ENCODE measurements at places on chromosomes 3 and 15.

GRCh38 chr3:185992831-185993374, 55.1 kb upstream of the TRA2B start:
- DNase-seq, result no peak

DNA sequence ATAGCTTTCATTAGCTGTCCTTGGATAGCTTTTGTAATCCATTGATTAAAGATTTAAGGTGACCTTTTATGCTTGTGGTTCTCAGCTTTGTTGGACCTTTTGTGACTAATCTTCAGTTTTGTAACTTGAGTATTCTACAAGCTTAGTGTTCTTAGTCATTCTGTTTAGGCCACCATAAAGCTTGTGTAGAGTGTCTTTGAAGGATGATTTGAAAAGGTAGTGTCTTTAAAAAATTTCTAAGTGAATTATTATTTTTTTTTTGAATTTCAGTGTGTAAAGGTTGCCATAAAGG, 7.5 kb downstream of the MORF4L1 start:
- DNase-seq, result no peak

- no peak for DNase-seq
Observed at GRCh38 chr15:80536716-80537115, 132.5 kb downstream of the ARNT2 start.

- no peak for DNase-seq
Observed at GRCh38 chr15:56342653-56343052, 22.6 kb upstream of the TEX9 start.

DNA sequence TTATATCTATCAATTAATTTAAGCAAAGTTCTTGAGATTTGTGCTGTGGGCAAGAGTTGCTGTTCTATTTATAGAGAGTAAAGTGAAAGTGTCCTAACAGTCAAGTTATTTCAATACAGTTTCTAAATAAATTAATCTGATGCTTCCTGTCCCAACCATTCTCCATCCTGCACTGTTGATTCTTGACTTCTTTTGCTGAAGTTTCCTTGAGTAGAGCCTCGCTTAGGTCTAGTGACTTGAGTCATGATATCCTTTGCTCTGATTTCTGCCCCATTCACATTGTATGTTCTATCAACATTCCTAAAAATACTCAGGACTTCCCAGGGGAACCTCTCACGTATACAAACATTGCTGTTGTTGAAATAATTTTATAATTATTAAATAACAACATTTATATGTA, 498.4 kb upstream of the ALCAM start:
- no peak for DNase-seq

- no peak for DNase-seq
Observed at GRCh38 chr3:57061556-57061955, 1.1 kb downstream of the SPATA12 start.

DNA sequence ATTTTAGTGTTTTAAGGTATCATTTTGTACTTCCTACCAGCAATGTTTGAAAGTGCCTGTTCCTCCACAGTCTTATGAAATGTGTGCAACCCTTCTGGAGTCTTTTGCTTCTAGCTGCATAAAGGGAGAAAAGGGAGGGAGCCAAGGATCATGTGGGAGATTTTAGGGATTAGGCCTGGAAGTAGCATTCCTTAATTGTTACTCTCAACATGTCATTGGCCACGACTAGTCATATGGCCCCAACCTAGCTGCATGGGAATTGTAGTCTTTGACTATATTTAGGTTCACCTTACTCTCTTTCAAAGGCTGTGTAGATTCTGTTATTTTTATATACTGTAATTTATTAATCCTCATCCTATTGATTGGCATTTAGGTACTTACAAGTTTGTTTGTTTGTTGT, 14.9 kb downstream of the CRTAP start:
- DNase-seq, result no peak

DNA sequence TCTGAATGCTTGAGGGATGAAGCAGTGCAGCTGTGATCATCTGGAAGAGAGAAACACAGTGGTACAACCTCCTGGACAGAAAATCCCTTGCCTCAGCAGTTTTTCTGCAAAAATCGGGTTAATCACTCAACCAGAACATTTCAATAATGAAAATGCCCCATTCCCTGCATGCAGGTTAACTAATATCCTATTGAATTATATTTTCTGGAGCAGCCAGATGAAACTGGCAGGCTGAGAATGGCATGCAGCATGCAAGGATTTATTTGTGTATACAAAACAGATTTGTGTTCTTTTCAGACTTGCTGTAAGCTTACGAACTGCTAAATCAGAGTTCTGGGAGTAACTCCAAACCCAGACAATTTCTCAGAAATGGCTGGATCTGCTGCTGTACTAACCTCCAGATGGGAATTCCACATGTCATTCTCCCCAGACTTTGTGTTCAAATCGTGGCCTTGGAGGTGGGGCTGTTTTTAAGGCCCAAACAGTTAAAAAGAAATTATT, 39.1 kb downstream of the SLC9A9 start:
- DNase-seq, result no peak

DNA sequence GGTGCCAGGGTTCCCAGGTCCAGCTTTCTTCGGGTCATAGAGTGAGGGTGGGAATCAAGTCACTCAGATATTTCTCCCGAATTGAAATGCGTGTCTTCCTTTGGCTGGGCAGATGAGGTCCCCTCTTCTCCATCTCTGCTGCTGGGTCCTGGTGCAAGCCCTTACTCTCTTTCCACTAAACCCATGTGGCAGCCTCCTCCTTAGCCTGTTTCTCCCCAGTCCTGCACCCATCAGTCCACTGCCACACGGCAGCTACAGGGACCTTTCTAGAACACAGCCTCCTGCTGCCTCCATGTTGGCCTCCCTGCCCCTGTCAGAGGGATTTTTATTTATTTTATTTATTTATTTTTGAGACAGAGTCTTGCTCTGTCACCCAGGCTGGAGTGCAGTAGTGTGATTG, 237.4 kb upstream of the CTDSPL start:
- no peak for DNase-seq

DNA sequence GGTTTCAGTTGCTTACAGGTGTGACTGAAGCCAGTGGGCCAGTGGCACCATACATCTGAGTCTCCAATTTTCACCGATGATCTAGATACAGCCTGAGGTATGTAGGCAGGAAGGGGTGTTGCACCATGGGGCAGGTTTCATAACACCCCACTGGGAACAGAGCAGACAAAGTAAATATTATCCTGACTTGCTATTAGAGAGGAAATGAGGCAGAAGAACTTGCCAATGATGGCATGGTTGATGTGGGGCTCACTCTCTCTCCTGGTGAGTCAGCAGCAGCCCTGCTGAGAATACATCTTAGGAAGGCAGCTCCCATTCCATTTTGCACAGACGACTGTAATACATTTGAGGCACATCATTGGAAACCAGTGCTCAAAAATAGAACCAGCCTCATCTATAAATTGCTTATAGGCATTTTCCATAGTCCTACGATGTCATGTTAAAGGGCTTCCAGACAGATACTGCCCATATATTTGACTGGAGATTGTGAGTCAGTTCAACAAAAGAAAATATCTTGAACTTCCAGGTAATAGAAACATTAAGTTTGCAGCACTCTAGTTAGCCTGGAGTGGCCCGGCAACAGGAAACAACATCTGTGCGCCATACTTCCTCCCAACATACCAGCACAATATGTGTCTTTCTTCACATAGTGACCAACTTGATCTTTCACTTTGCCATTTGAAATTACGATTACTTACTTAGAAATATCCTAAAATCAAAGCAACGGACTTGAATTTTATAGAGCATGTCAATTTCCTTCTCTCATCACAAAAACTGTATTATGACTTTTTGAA, 175.5 kb downstream of the NECTIN3 start:
- no peak for DNase-seq

GRCh38 chr15:52257734-52258062, 37.9 kb downstream of the MYO5C start:
- no peak for DNase-seq

DNA sequence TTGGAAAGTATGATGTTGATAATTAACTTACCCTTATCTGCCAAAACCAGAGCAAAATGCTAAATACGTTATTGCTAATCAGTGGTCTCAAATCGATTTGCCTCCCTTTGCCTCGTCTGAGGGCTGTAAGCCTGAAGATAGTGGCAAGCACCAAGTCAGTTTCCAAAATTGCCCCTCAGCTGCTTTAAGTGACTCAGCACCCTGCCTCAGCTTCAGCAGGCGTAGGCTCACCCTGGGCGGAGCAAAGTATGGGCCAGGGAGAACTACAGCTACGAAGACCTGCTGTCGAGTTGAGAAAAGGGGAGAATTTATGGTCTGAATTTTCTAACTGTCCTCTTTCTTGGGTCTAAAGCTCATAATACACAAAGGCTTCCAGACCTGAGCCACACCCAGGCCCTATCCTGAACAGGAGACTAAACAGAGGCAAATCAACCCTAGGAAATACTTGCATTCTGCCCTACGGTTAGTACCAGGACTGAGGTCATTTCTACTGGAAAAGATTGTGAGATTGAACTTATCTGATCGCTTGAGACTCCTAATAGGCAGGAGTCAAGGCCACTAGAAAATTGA, 59.7 kb downstream of the DCUN1D1 start:
- no peak for DNase-seq

DNA sequence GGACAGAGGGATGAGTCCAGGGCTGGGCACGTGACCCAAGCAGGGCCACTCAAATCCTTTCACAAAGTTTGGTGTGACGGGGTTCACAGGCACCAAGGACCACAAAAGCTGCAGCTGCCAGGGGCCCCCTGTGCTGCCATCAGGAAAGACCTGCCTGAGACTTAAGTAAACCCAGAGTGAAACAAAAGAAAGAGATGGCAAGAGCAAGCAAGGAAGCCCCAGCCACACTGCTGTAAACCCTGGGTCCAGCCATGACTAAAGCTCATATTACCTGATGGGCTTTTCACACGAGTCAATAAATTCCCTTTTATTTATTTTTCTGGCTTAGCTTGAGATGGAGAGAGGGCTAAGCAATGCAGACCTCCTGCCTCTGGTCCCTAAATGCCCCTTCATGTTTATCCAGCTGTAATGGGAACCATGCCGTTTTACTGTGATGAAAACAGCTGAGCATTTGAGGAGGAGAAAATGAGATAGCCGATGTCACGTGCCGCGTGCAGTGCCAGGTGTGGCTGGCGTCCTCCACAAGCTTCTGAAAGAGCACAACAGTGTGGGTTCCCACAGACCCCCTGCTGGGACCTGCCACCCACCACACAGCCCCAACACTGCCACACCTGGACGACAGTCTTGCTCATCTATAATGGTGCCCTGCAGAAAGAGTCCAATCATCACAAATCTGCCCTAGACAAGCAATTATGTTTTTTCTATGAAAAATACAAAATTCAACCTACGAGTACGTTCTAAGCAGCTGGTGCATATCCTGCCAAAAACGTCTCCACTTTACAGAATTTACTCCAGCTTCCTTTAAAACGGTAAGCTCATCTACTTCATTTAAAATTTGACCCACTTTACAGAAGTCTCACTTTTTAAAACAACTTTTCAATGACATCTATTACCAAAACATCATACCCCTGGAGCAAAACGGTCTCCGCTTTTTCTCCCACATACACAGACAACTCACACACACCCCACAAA, 34.2 kb downstream of the ADAMTS17 start:
- no peak for DNase-seq

DNA sequence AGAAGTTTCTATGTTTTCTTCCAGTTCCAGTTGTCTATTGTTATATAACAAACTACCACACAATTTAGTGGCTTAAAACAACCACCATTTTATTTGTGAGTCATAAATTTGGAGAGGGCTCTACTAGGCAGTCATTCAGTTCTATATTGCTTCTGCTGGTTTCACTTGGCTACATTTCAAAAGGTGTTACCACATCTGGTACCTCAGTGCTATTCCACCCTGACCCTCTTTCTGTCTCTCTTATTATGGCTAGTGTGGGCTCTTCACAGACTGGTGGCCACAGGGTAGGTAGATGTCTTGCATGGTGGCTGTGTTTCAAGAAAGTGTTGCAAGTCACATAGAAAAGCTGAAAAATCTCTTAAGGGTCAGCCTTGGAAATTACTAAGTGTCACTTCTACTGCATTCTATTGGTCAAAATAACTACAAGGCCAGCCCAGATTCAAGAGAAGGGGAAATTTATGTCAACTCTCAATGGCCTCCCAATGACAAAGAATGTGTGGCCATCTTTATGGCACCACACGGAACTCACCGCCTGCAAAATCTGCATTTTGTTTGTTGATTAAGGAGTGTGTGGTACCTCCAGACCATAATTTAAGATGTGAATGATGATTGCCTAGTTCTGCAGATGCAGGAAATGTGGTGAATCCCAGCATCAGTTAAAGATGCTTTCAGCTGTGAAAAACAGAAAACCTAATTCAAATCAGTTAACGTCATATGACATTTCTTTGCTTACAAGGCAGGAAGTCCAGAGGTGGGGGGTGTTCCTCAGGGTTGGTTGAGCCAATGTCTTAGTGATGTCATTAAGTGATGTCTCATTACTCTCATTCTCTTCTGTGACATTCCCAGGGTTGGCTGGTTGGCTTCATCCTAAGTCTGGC, 105.8 kb upstream of the RASGRP1 start:
- peak; percentile 71 for DNase-seq

- DNase-seq, result no peak
Observed at GRCh38 chr3:195105841-195106417, 165.0 kb downstream of the XXYLT1 start.

DNA sequence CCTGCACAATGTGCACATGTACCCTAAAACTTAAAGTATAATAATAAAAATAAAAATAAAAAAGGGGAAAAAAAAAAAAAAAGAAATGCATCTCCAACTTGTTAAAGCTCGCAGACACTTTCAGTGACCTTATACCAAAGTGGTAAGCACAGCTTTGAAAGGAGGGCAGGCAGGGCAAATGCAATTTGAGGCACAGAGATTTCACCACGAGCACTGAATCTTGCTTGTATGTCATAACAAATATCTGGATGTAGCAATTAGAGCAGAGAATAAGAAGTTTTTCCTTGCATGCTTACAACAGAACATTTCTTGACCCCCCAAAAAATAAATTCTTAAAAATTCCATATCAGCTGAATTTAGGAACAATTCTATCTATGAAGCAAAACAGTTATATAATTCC, 66.5 kb downstream of the FBN1 start:
- DNase-seq, result no peak

DNA sequence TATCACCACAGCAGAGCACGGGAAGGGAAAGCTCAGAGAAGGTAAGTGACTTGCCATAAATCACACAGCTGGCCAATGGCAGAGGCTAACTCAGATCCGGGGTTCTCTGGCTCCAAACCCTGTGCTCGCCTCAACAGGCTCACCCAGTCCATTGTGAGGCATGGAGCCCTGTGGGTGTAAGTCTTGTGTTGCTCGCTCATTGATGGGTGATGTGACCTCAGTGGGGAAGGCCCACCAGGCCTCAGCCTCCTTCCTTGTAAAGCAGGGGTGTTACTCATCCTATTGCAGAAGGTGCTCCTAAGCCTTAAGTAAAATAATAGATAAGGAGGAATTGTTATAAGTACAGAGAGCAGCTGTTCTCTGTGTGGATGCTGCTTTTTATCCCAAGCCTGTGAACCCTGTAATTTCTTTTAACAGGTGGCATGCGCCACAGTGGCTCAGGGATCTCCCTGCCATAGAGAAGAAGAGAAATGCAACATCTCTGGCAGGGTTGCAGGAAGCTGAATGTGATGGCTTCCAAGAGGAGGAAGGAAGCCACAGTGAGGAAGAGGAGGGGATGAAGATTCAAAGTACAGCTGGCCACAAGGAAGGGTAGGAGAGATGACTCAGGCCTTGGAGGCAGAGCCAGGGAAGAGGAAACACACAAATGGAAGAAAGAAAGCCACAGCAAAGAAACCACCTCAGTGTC, 30.9 kb upstream of the SPSB4 start:
- DNase-seq, result peak; percentile 19
